ENCODE measurements at places on chromosomes 3 and 15.

GRCh38 chr15:63824570-63824969 is 9.2 kb downstream of the HERC1 start:
- no peak for DNase-seq

DNA sequence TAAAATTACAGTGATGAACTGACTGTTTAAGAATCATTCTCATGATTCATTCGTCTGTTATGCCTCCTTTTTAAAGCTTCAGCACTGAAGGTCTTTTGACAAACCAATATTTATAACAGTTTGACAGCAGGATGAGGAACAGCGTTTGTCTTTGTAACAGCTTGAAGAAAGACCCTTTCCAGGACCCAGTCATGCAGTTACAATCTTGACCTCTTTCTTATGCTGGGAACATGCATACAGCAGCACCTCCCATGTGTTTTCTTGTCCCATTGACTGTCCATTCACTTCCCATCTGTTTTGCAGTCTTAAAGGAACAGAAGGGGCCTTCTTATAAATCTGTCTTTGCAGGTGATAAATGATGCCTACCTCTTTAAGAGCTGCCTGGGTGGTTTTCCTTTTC is 87.2 kb downstream of the OPA1 start:
- DNase-seq: no peak

DNA sequence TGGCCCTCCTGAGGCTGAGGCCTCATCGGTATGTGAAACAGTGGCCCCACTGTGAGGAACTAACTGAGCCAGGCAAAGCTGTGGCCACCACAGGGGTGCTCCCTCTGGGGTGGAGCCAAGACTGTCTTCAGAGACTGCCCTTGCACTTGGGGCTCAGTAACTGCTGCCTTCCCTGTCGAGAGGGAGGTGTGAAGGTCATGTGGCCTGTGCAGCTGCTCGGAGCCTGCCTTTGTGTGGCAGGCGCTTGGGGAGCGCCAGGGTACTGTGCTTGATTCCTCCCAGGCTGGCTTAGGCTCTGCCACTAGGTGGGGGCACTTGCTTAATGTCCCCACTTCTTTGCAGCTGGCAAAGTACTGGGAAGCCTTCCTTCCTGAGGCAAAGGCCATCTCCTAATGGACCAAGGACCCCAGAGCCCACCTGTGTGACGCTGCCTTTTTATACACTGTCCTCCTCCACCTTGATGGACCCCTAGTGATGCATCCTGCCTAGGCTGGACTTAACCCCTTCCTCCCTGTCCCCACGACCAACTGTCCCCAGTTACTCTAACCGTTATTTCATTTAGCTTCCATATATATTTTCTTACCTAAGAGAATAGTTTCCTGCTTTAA is 14.2 kb upstream of the SNX22 start:
- no peak for DNase-seq

DNA sequence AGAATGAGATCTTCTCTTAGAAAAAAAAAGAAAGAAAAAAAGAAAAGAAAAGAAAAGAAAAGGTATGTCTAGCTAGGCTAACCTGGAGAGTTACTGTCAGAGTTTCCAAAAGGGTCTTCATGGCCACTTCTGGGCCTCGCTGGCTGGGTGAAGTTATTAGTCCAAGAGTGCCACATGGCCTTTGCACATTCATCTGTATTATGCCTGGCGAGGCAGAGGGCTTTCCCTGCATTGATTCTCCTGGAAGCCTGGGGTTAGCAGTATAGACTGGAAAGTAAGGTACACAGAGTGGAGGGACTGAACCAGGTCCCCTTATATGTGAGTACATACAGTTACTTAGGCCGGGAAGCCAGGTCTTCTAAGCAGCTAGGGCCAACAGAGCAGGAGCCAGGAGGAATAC is 54.8 kb upstream of the CGNL1 start:
- DNase-seq: no peak
